ENCODE measurements at places on chromosomes 16 and 17.

DNA sequence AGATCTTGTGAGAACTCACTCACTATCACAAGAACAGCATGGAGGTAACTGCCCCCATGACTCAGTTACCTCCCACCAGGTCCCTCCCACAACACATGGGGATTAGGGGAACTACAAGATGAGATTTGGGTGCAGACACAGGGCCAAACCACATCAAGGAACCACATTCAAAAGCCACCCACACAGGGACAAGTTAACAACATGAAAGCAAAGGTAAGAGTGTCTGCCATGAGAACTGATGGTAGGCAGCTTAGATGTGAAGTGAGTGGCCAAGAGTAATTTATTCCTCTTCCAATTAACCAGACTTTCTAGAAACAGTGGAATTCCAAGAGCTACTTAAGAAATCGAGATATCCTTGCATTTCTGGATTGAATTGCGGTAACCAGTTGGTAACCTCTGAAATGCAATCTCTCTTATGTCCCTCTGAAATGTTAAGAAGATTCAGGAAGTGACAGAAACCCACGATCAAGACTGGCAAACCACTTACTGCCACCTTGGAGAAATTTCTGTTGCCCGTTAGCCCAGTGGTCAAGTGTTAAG lies 167.4 kb upstream of the CACNG5 start:
- DNase-seq: no peak

DNA sequence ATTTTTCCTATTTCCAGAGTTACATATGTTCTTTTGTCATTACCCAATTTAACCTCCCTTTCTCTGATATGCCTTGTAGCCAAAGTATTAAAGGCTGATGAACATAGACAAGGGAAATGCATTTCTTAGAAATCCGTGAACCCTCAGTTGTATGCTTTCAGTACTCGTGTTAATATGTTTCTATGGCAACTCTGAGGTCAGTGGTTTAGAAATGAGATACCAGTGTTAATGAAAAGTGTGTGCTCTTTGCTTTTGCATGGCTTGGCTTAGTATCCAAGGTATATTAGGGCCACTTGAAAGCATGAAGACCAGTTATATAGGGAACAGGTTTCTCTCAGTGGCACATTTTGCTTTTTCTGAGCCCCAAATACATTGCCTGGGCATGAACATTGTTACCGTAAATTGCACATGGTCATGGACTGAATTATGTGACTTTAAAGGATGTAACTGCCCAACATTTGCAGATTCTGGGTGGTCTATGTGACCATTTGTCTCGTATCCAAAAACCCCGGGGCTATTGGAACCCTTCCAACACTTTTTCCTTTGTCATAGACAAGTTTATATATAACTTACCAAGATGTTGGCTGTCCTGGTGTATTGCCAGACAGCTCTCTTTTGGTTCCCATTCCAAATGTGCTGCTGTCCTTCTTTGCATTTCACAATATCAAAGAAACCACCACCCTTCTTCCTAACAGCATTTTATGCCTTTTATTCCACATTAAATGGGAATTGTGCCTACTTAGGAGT lies 17.5 kb downstream of the ABHD15 start:
- peak; percentile 58 for DNase-seq

GRCh38 chr16:60302261-60302660 lies 1568.1 kb upstream of the GOT2 start:
- no peak for DNase-seq

DNA sequence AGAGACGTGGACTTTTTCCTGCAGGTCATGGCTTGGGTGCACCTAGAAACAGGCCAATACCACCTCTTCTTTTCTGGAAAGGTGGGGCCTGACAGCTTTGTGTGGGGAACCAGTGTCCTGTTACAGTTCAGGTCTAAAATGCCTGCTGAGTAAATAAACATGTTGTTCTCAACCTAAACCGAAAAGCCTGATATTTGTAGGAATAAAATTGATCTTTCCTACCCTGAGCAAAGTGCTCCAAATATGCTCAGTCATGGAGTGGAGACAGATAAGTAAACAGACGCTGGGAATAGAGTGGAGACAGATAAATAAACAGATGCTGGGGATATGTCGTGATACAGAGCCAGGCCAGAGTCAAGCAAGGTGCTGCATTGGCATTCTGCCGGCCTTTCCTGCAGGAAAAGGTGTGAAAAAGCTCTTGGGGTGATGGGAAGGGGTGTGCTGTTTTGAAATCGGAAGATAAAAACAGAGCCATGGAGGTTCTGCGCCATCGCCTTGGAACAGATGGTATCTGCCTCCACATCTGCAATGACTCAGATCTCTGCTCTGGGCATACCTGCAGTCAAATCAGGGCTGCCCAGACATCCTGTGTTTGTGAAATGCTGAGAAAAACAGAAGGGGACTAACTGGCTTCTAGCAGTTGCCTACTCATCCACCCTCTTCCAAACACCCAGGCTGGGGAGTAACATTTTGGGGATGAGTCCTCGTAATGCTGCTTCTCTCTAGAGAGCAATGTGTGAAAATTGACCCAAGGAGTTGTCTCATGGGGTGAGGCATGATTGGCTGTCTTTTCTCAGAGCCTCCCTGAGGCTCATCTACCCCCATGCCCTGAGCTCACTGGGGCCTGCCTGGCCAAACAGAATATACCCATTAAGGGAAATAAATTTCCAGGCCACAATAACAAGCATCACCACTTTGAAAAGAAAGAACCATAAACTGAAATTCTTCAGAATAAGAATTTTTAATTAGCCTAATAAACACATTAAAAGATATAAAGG lies 16.8 kb upstream of the TRPV2 start:
- DNase-seq: no peak

DNA sequence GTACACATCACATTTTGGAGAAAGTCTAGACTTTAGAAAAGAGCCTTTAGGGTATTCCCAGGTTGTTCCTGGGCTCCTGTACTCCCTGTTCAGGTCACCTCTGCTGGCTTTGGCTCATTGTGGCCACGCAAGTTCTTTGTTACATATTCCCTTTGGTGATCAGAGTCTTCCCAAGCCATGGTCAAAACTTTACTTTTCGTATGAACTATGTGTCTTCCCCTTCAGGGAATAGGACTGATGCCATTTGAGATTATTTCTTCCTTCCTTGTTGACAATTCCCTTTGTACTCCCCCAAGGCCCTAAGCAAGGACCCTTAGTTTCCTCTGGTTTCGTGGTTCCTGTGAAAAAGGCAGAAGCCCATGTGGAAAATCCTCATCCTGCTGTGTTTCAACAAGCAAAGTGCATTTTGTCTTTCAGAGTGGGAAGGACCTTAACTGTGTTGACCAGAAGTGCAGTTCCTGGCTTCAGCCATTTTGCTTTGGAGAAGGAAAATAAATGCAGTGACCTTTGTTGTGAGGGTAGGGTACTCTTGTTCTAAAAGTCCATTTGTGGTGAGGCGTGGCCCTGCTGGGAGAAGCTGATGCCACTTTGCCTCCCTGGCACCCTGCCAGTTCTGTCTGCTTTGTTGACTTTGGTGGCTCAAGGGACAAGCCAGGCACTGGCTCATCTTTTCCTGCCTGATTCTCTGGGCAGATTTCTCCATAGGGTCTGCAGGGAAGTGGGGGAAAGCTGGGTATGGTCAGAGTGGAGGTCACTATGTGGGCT lies 55.1 kb downstream of the ZNRF1 start:
- DNase-seq: no peak

DNA sequence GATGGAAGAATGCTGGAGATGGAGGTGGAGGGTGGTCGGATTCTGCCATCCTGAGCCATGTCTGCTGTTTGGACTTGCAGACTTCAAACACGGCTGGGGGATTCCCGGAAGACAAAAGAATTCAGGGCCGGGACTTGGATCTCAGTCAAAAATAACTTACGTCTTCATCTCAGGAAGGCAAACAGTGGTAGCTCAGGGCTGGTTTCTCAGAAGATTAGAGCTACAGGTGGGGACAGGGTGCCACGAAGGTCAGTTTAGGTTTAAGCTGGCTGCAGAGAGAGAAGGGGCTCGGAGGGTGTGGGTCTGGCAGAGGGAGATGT lies 4.3 kb upstream of the RHBDL3 start:
- peak; percentile 50 for DNase-seq

GRCh38 chr17:10646392-10646990 lies 10.6 kb downstream of the MYH3 start:
- DNase-seq: peak; percentile 88

GRCh38 chr16:88830258-88830657 lies 18.5 kb upstream of the APRT start:
- no peak for DNase-seq
